ENCODE measurements at places on chromosomes 11 and 22.

DNA sequence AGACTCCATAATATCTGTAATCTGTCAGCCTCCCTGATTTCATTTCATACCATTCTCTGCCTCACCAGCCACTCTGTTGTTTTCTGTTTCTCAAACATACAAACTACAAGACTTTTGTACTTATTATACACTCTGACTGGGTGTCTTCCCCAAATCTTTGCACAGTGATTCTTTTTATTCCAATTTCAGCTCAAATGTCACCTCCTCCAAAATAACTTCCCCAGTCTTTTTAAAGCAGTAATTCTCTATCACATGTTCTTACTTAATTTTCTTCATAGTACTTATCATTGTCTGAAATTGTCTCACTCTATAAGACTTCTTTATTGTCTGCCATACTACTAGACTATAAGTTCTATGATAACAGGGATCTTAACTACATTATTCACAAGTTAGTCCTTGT is 19.6 kb downstream of the SOX6 start:
- DNase-seq: no peak

- DNase-seq: no peak
These were observed 16.7 kb upstream of the ARHGAP32 start for GRCh38 chr11:129208863-129209262.

DNA sequence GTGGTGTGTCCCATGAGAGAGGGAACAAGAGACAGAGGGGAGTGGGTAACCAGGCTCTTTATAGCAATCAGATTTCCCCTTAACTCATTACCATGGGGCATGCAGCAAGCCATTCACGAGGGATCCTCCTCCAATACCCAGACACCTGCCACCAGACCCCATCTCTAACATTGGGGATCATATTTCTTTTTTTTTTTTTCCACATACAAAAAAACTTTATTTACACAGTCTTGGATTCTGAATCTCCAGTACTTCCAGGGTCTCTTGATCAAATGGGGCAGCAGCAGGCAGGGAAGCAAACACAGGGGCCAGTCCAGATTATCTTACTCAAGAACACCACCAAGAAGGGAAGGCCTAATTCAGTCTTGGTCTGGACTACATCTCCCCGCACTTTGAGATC is 4.3 kb downstream of the DLAT start:
- DNase-seq: no peak

DNA sequence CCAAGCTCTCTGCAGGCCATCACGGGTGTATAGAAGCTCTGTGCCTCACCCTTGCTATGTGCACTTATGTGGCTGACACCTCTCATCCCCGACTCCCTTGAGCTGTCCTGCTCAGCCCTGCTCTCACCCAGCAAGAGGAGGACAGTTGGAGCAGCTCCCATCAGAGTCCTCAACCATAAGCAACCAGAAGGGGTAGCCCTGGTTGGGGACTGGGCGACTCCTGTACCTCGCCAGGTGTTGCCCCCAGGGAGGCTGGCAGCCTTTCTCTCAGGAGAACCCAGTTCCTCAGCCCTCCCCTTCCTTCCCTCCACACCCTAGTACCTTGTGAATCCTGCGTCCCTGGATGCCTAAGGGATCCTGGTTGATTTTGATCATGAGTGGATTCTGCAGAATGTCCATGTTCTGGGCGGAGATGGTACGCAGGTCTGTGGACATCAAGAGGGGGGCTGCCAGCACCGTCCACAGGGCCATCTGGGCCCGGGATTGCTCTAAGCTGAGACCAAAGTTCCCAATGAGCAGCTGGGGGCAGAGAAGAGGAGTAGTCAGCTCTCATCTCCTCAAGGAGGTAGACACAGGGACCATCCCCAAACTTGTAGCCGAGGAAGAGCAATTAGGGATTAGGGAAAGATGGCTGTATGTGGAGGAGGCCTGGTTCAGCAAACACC is 8.0 kb downstream of the NAGA start:
- no peak for DNase-seq
